Activated CD4-positive, alpha-beta T cell treated with anti-CD3 and anti-CD28 coated beads for 36 hours (primary cell): ENCODE measurements at places on chromosomes 3 and 15. TPM values are rescaled to one million over a fixed set of nuclear protein-coding genes. Genes with fewer than 3 reads are reported as not detected.

GRCh38 chr3:66439666-66440344, 61.0 kb downstream of the LRIG1 start:
- H3K27ac ChIP-seq: no peak overlapping the region
- DNase-seq: no peak
- H3K4me1 ChIP-seq: peaks cover 27% of the 10 kb centered on the region
- no peaks in the 10 kb centered on the region for H3K27me3 ChIP-seq
- H3K4me3 ChIP-seq: no peak overlapping the region

GRCh38 chr3:192161661-192162060, 565.7 kb downstream of the FGF12 start:
- H3K27me3 ChIP-seq: peaks cover 4% of the 10 kb centered on the region
- H3K27ac ChIP-seq: no peak overlapping the region
- H3K36me3 ChIP-seq: no peaks in the 10 kb centered on the region
- H3K4me1 ChIP-seq: no peaks in the 10 kb centered on the region

DNA sequence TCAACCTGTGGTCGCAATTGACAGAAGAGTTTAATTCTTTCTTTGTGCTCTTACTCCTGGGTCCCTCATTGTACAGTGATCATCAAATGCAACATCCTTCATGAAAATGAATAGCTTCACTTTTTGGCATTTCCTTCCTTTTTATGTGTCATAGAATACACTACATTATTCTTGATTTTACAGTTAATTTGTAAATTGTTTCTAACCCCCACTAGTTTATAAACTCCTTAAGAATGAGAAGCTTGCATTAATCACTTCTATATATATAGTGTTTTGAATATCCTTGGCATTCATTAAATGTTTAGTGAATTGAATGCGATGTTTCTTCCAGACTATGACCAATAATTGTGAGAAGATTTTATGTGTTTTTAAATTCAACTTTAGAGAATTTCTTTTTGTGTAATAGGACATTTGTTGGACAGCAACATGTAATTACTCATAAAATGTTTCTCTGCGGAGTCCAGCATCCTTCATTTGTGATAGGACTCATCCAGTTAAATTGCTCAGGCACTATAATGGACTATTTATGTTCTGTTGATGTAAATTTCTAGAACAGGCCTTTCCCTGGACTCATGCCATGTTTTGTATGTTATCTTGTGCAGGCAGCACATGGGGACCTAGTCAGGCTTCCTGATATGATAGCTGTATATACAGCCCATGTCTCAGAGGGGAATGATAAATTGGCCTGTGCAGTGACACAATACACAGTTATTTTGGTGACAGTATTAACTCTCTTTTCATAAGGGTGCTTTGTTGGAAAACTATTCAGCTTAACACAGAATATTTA, 51.3 kb downstream of the MBNL1 start:
- H3K27me3 ChIP-seq: no peaks in the 10 kb centered on the region
- peaks cover 84% of the 10 kb centered on the region for H3K4me1 ChIP-seq
- no peak overlapping the region for H3K4me3 ChIP-seq
- peaks cover 37% of the 10 kb centered on the region for H3K36me3 ChIP-seq
- H3K27ac ChIP-seq: peak overlapping the region; percentile 47

The NOX5 gene
- not detected for total RNA-seq

DNA sequence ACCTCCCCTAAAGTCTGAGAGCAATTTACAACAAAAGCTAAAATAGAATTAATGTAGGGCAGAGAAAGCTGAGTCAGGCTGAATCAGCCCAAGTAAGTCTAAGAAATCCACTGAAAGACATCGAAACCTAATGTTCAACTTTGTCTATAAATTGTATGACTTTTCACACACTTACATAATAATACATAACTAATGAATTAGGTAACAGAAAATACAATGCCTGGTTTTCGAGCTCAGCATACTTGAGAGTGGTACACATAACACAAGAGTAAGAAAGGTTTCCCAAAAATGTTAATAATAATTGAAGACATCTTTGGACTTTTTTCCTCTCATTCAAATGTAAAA, 55.3 kb upstream of the VGLL4 start:
- no peaks in the 10 kb centered on the region for H3K27me3 ChIP-seq
- DNase-seq: no peak

DNA sequence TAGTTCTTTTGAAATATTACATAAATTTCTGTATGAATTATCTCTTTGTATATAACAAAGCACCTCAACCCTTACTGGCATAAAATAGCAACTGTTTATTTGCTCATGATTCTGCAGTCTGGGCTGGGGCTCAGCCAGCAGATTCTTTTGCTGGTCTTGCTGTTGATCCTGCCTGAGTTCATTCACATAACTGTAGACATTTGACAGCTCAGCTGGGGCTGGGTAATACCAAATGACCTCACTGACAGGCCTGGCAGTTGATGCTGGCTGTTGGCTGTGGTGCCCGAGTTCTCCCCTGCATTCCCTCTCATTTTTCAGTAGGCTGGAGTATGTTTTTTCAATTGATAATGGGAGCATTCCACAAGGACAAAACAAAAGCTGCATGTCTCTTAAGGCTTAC, 449.9 kb upstream of the GOLIM4 start:
- DNase-seq: no peak
- no peak overlapping the region for H3K27ac ChIP-seq
- no peaks in the 10 kb centered on the region for H3K36me3 ChIP-seq
- H3K4me3 ChIP-seq: no peak overlapping the region
